ENCODE measurements at places on chromosomes 13 and 19.

GRCh38 chr19:10416380-10417257, 3.7 kb upstream of the PDE4A start:
- DNase-seq = no peak

DNA sequence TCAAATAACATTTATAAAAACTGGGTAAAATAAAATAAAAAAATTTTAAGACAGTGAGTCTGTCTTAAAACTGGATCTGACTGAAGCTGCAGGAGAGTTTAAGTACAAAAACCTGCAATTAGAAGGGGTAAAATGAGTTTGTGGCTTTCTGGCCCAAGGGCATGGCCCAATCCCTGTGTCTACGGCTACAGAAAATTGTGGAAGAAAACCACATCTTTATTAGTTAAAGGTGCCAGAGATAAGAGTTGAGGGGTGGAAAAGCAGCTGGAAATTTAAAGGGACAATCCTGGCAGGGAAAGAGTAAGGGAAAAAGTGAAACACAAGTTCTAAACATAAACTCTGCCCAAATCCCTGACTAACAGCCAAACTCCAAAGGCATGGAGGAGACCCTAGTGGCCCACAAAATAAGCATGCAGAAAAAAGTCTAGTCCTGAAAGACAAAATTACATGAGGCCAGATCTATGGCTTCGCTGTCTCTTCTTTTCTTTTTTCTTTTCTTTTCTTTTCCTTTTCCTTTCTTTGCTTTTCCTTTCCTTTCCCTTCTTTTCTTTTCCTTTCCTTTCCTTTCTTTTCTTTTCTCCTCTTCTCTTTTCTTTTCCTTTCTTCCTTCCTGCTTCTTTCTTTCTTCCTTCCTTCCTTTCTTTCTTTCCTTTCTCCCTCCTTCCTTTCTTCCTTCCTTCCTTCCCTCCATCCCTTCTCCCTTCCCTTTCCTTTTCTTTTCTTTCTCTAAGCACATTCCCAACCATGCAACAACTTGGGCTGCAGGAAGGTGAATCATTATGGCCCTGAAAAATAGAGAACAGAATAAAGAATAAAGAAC, 23.5 kb upstream of the DLEU7 start:
- no peak for DNase-seq

DNA sequence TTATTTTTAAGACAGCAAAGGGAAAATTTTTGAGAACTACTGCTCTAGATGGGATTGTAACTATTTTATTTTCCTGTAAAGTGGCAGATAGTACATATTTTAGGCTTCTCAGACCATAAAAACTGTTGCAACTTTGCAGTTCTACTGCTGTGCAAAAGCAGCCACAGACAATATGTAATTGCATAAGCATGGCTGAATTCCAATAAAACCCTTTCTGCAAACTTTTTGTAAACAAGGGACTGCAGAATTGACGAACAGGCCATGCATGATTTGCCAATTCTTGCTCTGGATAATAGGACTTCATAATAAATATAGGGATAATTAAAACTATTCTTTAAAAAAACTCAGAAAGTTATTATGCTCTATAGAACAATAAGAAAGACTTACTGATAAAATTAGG, 149.1 kb downstream of the SLITRK5 start:
- DNase-seq = no peak

DNA sequence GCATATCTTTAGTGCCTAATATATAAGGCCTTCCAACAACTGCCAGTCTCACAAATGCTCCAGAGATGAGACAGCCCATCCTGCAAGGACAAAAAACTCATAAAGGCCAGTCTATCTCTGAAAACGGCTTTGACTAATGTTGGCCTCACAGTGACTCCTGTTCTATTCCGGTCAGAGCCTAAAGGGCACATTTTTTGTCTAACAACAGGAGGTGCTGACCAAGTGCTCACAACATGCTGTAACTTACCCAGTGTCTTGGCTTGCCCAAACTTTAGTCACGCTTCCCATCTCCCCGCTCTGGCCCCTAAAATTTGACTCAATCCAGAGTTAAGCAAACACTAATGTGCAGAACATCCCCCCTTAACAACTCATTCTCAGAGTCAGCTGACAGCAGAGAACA, 1411.2 kb upstream of the MIR17HG start:
- DNase-seq = no peak

DNA sequence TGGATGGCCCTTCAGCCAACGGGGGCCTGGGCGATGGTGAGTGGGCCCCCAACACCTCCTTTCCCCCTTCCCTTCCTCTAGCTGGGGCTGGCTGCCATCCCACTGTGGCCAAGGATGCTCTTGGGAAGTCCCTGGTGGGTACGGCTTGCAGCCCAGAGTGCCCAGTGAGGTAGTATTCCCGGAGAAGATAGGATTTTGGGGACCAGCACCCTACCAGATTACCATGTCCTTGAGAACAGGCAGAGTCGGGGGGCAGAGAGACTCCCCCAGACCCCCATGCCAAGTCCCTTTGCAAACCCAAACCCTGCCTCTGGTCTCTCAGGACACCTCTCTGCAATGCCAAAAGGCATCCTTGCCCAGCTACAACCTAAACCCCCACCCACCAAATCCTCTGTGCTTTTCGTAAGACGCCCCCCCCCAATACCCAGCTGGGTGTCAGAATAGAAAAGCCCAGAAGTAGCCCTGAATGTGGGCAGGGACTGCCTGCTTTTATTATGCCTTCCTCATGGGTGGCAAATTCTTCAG, 1.7 kb downstream of the HIF3A start:
- no peak for DNase-seq

DNA sequence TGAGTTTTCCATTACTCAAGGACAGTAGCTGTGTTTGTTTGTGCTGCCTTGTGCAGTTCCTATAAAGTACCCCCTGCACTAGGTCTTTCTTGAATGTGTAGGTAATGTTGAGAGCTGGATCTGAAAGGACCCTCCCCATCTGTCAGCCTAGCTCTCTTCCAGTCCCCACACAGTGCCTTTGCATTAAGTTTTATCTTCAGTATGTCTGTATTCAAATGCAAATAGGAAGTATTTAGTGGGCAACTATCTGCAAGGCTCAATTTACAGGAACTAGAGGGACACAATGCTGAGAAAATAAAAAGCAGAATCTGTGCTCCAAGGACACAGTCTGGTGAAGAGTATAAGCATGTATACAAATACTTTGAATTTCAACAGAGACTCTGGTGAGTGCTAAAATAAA, 558.5 kb downstream of the RFC3 start:
- no peak for DNase-seq

DNA sequence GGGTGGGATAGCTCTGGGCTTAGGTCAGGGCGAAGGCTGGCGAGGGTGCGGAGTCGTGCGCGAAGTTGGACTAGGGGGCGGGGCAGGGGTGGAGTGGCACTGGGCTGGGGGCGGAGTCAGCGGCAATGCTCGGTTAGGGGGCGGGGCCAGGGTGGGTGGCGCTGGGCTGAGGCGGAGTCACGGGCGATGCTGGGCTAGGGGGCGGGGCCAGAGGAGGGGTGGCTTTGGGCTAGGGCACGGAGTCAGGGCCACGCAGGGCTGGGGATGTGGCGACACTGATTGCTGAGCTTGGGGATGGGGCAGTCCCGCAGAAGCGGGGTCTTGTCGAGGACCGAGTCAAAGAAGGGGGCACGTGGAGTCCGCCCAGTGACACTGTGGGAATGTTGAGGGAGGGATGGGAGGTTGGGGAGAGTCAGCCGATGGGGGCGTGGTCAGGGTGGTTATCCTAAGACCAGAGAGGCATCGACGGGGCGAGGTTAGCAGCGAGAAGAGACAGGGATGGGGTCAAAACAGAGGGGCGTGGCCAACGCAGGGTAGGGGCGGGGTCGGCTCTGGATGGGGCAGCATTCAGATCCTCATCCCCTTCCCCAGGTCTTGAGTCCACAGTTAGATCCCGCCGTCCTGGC, 8.7 kb downstream of the HOMER3 start:
- DNase-seq = no peak

- DNase-seq = no peak
These were observed 184.2 kb downstream of the LACC1 start for GRCh38 chr13:44063881-44064280.

Data from NCI-H187 treated with DMSO at 0.1 percent for 48 hours (cell line).